ENCODE measurements at places on chromosomes 4 and X.

DNA sequence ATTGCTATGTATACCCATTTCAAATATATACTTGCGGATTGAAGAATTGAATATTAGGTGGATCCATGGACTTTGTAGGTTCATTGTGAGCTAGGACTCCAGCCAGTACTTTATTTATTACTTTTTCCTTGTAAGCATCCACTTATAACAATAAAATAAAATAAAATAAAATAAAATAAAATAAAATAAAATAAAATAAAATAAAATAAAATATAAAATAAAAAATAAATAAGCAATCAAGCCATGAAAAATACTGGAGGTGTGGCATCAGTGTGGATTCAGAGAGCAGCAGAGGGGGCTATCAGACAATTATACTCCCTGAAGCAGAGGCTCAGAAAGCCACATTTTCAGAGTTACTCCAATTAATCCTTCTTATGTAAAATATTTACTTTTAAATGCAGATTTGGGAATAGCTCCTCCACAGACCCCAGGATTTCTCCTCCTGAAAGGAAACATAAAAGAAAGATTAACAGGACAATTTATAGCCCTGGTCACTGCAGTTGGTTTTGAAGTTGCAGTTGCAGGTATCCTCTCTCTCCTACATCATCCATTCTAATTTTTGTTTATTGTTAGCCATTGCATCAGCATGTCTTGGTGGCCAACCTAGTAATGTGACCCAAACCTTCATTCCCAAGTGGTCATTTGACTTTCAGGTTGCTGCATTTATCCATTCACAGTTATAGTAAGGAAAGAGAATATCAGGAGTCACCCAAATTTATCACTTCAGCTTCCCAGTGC lies 2025.2 kb upstream of the IGFBP7 start:
- DNase-seq, result no peak

DNA sequence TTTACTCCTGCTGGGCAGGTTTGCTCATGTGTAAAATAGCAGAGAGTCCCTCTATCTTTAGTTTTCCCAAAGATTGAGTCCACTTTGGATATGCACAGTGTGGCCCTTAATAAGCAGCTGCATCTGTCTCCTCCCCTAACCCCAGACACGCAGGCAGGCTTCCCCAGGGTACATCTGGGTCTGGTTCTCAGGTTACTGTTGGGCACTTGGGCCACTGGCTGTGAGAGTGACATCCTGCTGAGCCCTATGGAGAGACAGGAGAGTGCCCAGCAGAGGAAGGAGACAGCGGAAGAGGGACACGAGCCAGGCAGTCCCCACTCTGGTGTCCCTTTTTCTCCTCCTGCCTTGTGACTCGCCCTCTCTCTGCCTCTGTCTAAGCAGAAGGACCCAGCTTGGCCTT lies 16.0 kb downstream of the XK start:
- DNase-seq, result no peak

- no peak for DNase-seq
Observed at GRCh38 chrX:66054978-66055377, 15.1 kb upstream of the VSIG4 start.

DNA sequence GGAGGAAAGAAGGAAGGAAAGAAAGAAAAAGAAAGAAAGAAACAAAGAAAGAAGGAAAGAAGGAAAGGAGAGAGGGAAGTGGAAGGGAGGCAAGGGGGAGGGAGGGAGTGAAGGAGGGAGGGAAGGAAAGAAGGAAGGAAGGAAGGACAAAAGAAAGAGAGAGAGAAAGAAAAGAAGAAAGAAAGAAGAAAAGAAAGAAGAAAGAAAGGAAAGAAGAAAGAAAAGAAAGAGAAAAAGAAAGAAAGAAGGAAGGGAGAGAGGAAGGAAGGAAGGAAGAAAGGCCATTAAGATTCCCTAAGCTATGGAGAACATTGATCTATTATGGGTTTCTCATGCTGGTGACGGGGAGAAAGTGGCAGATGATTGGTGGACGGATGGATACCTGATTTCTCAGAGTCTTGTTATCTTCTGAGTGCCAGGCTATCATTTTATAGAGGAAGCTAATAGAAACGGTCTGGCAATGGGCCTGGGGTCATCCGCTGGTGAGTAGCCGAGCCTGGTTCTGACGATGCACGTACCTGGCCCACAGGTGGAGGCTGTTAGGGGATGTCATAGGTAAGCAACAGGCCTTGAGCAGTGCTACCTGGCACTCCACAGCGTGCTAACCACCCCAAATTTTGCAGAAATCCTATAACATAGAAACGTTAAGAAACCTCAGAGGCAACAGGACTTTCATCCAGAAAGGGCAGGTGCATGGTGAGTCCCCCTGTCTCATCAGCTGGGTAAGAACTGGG lies 142.9 kb downstream of the SHOX start:
- no peak for DNase-seq

DNA sequence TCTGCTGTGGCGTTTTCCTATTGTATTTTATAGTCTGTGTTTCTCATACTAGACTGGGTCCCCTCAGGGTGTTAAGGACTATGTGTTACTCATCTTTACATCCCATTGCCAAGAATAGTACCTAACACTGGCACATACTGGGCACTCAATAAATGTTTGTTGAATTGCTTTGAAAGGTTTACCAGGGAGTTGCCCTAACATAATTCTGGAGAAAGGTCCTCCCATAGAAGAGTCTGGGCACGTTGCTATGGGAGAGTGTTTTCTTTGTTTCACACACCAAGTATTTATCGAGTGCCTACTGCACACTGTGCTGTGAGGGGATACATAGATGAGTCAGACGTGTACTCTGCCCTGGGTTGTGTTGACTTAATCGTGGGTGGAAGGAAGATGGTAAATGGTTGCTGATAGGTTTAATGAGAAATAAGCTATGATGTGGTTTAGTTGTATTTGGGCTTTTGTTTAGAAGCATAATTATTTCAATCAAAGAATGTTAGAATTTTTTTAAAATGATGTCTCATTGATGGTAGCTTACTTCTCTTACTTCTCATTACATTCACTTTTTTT lies 42.9 kb downstream of the AFF1 start:
- DNase-seq, result no peak

DNA sequence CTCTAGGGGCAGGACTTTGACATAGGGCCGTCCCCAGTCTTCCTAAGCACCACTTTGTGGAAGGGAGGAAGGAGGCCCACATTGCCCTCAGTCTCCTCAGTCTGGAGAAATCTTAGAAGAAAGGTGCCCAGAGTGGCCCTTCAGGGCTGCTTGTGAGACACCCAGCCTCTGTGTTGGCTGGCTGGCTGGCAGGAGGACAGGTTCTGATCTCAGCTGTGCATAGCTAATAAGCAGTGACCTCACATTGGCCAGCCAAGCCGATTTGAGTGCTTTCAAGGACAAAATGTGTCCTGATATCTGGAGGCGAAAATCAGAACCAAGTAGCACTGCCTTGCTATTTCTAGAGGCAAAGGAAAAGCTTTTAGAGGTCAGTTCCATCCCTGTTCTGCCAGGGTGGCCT lies 211.5 kb downstream of the BCOR start:
- DNase-seq, result no peak

GRCh38 chr4:22911285-22911684 lies 218.5 kb downstream of the GBA3 start:
- no peak for DNase-seq

- DNase-seq, result no peak
Observed at GRCh38 chrX:115571712-115572111, 10.7 kb downstream of the PLS3 start.

GRCh38 chr4:137768881-137769280 lies 236.6 kb upstream of the PCDH18 start:
- no peak for DNase-seq

DNA sequence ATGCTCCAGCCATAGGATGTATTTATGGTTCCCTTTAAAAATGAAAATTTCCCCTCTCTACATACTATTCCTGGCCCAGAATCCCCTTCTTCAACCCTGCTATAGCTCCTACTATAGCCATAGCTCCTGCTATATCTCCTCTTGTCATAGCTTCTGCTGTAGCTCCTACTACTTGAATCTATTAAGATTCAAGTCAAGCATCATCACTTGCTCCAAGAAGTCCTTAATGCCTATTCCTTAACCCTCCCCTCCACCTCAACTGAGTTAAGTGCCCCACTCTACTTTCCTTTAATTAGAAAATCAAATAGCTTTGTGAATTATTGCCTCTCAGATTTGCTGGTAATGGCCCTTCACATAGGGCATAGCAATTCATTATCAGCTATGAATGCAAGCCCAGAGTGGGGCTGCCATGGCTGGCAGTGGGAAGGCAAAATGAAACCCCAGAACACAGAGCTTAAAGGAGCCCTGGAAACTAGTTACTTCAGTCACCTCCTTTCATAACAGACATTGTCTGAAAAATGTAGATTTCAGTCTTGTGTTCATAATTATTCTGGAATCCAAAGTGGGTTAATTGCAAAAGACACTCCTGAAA lies 15.4 kb downstream of the OCIAD2 start:
- no peak for DNase-seq

DNA sequence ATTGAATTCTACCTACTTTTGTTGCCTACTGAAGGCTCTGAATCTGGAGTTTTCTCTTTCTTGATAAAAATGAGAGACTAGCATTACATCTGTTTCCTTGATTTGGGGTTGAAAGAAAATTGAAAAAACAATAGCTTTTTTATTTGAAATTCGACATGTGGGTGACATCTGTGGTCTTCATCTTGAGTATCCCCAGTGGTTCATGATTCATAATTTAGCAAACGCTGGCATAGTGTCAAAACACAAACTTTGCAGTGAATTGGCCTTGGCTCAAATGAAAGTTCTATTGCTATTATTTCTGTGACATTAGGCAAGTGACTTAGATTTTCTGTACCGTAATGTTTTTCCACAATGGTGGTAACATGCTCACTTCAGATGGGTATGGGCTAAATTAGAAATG lies 747.6 kb downstream of the PCDH7 start:
- no peak for DNase-seq

DNA sequence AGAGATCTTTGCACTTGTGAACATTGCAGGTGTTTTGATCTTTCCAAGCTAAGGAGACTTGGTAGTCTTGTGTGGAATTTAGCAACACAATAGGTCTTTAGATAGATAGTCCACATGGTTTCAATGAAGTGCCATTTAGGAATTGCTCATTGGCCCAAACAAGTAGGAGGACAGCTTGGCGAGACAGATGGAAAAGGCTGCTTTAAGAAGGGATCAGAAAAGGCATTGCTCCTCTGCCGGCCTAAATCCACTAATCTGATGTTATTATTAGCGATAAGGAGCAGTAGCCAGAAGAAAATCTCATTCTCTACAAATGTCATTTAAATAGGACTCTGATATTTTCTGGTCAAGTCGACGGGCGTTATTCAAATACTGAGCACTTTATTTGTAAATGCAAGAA lies 99.7 kb downstream of the AFF2 start:
- no peak for DNase-seq

GRCh38 chr4:61783050-61783449 lies 582.9 kb downstream of the ADGRL3 start:
- no peak for DNase-seq

GRCh38 chr4:47705326-47705981 lies 132.4 kb downstream of the CORIN start:
- peak; percentile 30 for DNase-seq

DNA sequence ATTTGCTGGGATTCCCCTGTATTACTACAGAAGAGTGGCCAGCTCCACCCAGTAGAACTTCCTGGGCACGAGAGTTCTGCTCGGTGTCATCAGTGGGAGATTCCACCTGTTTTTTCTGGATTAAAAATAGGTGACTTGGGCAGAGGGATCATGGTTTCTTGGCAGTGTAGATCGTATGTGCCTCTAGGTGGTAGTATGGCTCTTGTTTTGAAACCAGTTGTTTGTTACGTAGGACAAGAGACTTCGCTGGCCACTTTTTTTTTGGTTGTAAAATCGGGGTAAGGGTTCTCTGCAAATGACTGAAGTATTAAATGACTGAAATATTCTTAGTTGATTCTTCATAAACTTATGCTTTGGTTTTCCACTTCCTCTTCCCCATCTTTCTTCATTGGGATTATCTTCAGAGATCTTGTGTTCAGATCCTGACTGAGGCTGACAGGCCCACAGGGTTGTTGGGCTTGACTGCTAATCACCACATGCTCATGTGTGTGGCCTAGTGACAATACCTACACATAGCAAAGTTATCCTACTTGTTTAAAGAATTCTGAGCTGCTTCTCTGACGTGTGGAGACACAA lies 43.8 kb upstream of the WDR1 start:
- DNase-seq, result no peak

Data from RPMI8226 (cell line).